CD4-positive, alpha-beta T cell treated with Interleukin-17A for 1 hour (primary cell): ENCODE measurements at places on chromosomes 6 and 20.

DNA sequence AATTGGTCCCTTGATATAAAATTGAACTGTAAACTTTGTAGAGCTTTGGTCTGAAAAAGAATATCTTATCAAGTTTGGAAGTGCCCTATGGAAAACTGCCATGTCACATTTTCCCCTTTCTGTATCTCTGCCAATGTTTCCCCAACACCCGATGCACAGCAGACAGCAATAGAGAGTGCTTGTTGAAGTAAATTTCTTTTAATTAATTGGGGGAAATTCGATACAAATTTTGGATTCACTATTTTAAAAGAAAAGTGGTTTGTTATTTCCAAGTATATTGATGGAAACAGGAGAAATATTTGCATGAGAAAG is 208.1 kb downstream of the OGFRL1 start:
- DNase-seq = no peak

DNA sequence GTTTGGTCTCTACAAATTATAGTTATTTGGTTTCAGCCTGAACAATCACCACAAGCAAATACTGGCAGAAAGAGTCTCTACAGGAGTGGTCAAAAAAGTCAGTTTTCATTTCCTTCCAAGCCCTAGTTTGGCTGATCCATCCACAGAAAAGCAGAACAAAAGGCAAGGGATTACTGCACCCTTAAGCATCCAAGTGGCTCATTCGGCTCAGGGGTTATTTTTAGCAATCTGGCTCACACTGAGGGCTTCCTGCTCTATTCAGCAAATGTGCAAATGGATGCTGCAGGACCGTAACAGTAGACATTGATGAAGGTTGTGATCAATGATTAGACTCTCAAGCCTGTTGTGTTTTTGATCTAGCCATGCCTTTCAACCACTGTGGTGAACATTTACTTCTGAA is 62.2 kb upstream of the FABP7 start:
- no peak for DNase-seq

GRCh38 chr20:49318430-49319207 is 40.8 kb upstream of the ZNFX1 start:
- DNase-seq = peak; percentile 31

DNA sequence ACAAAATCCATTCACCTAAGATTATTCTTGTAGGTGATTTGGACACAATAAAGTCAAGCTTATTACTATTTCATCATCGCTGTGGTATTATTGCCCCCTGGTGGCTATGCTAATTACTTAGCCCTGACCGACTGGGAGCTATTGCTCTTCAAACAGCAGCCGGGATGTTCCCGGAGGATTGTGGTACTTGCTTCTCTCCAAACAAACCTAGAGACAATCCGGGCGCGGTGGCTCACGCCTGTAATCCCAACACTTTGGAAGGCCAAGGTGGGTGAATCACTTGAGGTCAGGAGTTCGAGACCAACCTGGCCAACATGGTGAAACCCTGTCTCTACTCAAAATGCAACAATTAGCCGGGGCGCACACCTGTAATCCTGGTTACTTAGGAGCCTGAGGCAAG is 15.4 kb upstream of the STMND1 start:
- DNase-seq = peak; percentile 44

GRCh38 chr20:19926591-19926990 is 90.6 kb upstream of the NAA20 start:
- DNase-seq = no peak

GRCh38 chr6:35610830-35611229 is 77.9 kb downstream of the FKBP5 start:
- no peak for DNase-seq

- DNase-seq = no peak
Measured at GRCh38 chr20:24797745-24798655, 151.1 kb upstream of the CST7 start.

DNA sequence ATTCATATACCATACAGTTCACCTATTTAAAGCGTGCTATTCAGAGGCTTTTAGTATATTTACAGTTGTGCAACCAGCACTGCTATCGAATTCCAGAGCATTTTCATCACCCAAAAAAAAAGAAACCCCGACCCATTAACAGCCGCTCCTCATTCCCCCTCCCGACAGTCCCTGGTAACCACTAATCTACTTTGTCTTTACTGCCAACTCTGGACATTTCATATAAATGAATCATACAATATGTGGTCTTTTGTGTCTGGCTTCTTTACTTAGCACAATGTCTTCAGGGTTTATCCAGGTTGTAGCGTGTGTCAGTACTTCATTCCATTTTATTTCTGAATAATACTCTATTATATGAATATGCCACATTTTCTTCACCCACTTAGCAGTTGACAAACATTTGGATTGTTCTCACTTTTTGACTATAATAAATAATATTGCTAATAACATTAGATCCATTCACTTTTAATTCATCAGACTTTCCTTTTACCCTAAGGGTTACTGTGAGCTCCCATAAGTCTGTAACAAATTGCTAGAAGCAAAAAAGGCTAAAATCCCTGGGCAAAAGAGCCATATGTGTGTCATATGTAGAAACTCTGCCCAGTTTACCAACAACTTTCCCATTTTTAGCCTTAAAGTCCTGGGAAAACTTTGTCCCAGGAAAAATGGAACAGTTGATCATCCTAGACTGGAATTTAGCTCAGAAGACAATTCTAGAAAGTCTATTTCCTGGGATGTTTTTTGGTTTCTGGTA is 23.2 kb upstream of the ROS1 start:
- no peak for DNase-seq
